ENCODE measurements at places on chromosomes 4 and X. TPM values are rescaled to one million over a fixed set of nuclear protein-coding genes. Genes with fewer than 3 reads are reported as not detected.

The HELT gene
- not detected for total RNA-seq

The ZAR1 gene
- total RNA-seq = not detected

The NSUN7 gene
- 0.25 TPM for total RNA-seq

The RHOXF2 gene
- not detected for total RNA-seq

The CYSLTR1 gene
- total RNA-seq = 4.2 TPM

The CXCL1 gene
- not detected for total RNA-seq

The ALB gene
- not detected for total RNA-seq

The ATP11C gene
- 20.4 TPM for total RNA-seq

The CSN1S1 gene
- total RNA-seq = not detected

The GUCY1A1 gene
- total RNA-seq = not detected

The SPRY1 gene
- 51.3 TPM for total RNA-seq

The NSG1 gene
- total RNA-seq = 46.8 TPM

The CFAP99 gene
- total RNA-seq = 0.11 TPM

The SH3D19 gene
- total RNA-seq = not detected

The UBE2A gene
- 73.5 TPM for total RNA-seq

DNA sequence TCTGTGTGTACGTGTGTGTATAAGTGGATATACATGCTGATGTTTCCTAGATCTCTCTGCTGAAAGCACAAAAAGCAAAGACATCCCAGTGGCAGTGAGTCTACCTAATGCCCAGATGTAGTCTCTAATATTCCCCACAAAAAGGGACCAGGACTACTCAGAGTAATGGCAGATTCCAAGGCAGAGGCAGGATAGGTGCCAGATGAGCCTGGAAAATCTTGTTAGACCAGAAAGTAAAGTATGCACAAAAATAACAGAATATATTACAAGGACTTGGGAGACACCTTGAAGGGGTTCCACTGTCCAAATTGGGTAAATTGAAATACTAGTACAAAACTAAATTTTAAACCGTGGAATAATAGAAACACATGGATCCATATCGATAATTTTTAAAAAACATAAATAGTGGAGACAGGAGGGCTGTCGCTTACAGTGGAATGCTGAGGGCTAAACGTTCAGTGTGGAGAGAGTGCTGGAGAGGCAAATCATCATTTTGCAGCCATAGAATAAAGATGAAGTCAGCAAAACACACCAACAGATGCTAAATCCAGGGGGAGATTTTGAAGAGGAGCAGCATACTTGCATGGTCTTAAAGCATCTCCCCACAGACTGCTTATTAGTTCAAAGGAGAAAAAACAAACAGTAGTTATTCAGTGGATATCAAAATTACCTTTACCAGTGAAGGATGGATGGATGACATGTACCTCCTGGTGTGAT is 123.4 kb upstream of the TSPAN5 start:
- no peak for DNase-seq

DNA sequence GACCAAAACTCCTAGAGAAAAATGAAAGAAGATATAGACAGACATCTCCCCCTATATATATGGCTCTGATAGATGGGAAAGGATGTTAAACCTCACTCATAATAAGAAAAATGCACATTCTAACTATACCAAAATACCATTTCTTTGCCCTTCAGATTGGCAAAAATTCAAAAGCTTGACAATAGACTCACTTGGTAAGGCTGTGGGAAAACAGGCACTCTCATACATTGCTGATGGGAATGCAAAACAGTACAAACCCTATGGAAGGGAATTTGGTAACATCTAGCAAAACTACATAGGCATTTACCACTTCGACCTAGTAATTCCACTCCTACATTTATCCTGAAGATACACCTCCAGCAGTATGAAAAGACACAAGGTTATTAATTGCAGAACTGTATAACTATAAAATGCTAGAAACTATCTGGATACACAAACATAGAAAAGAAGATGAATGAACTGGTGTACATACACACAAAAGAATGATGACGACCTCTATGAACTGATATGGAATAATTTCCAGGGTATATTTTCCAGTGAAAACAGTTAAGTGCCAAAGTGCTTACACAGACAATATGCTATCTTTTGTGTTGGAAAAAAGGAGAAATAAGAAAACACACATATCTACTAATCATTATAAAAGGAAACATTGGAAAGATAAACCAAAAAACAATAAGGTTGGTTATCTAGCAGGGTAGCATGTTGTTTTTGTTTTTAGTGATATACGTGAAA is 48.5 kb downstream of the WDFY3 start:
- DNase-seq = no peak

DNA sequence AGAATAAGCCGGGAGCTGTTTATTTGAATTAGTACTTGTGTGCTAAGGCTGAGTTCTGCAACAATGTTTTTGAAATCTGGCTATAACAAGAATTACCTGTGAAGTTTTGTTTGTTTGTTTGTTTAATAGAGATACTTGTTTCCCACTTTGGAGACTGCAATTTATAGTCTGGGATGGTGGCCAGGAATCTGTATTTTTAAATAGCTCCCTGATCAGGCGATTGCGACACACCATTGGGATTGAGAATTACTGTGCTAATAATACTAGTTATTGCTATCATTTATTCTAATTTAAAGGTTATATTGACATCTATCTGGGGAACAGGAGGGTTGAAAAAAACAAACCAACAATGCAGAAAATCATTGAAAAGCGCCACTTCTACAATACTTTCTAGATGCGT is 951.6 kb upstream of the TENM3 start:
- DNase-seq = no peak

DNA sequence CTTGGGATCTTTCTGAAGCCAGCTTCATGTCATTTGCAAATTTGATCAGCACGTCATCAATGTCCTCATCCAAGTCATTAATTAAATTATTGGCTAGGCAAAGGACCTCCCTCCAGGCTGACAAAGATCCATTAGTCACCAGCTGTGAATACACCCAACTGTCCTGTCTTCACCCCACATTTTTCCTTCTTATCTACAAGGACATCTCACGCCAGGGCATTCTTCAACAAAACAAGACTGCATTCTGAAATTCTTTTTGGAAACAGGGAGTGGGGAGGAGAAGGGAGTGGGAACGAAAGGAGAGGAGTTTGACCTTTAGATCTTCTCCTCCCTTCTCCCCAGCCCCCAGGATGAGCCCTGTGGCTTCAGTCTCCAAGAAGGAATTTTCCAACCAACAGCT is 32.7 kb downstream of the NLGN3 start:
- DNase-seq = no peak

- no peak for DNase-seq
These were observed 15.4 kb upstream of the KLHL2 start for GRCh38 chr4:165191814-165192499.

- no peak for DNase-seq
These were observed 500.1 kb downstream of the PCDH18 start for GRCh38 chr4:137032222-137032621.

DNA sequence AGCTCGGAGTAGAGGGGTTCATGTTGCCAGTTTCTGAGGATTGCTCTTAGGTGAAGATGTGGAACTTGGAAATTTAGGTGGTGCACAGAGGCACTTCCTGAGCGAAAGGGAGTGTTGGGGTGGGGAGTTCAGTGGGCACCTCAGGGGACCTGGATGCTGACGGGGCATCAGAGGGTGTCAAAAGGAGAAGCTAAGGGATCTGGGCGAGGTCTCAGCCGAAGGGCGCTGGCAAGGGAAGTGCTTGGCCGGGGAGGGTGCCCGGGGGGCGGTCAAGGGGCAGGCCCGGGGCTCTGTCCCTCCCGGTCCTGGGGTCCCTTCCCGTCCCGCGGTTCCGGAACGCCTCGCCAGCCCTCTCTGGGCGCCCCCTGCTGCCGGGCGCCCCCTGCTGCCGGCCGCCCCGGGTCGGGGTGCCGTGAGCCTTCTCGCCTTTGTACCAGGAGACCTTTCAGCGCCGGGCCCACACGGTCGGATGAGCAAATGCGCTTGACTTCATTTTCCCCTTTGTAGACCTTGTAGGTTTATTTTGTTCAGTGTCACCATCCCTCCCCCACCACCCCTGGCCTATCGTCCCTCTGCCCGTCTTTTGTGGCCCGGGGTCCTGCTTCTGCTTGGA is 3.0 kb upstream of the PHOX2B start:
- no peak for DNase-seq

DNA sequence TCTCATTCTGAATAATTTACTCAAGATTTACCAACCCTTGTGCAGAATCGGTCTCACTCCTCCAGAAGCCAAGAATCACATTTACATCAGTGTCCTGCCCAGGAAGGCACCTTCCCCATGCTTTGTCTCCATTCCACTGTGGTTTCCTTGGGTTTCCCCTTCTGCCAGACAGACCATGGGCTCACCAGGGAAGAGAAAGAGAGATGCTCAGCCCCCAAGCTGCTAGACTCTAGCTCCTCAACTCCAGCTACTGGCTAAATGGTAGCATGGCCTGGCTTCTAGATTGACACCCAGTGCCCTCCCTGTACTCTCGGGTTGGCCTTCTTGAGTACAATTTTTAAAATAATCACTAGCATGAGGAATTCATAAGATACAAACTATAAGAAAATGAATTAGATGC is 12.9 kb downstream of the TLR10 start:
- no peak for DNase-seq

- DNase-seq = no peak
These were observed 253.7 kb downstream of the NAP1L3 start for GRCh38 chrX:93419642-93420041.

- no peak for DNase-seq
These were observed 725.8 kb downstream of the RAPGEF2 start for GRCh38 chr4:159828687-159829086.

DNA sequence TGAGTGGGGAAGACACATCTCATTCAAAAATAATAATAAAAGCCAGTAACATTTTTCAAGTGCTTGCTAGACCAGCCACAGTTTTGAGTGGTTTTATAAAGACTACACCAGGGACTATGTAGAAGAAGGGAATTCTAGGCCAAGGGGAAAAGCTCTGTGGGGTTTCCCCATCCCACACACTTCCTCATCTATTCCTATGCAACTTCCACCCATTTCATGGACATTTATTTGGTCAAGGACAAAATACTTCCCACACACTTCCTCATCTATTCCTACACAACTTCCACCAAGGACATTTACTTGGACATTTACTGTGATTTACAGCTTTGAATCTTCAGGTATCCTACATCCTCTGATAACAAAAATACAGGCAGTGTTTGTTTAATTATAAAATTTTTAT is 86.5 kb upstream of the KLF3 start:
- no peak for DNase-seq

DNA sequence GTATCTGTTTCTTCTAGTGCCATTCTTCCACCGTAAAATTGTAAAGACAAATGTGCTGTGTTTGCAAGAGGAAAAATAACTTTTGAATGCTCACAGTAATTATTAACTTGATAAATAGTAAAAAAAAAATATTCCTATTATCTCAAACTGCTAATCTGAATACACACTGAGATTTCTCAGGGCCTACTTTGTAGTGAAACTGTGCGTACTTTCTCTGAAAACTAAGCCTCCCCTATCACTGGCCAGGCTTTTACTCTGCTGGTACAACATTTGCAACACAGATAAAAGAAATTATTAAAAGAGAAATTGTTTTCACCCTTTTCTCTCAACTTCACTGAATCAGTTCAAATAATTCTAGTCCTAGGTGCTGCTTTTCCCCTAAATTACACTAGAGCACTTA is 137.3 kb downstream of the PRDM5 start:
- DNase-seq = no peak

DNA sequence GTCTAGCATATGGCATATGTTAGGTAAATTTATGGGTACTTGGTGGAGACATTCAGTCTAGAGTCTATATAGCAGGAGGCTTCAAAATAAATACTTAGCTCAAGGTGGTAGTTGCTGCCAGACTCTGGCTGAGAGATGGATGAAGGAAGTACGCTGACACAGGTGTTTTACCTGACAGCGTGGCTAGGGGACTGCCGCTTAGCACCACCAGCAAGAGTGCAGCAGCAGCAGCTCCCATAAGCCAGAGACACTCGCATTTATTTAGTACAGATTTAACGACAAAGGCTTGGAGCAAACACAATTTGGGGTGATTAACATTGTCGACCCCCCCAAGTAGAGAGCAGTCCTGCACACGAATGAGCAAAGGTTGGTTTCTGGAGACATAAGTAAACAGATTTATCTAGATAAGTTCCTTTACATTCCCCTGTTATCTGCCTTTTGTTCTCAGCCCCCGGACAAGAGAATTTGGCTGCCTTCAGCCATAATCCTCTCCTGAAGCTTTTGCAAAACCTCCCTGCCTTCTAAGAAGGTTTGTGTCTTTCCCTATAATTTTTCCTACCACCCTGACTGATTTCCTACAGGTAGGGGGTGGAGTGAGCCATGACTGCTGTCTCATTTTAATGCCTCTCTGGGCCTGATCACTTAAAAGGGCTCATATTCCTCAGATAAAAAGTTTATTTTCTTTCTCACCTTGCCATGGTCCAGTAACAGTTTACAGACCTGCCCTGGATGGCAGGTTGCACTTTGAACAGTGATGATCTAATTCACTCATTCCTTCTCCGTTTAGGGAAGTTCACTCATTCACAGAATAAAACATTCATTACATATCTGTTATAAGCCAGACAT is 64.6 kb downstream of the RHOH start:
- no peak for DNase-seq

GRCh38 chr4:139301821-139302611 is at the start of gene NDUFC1:
Gene NDUFC1 (minus strand): TSS chr4:139302477. CDS start chr4:139295798, 6,679 bp downstream.
- peak; percentile 76 for DNase-seq

- no peak for DNase-seq
These were observed 325.0 kb downstream of the FBXO8 start for GRCh38 chr4:173958445-173958844.

DNA sequence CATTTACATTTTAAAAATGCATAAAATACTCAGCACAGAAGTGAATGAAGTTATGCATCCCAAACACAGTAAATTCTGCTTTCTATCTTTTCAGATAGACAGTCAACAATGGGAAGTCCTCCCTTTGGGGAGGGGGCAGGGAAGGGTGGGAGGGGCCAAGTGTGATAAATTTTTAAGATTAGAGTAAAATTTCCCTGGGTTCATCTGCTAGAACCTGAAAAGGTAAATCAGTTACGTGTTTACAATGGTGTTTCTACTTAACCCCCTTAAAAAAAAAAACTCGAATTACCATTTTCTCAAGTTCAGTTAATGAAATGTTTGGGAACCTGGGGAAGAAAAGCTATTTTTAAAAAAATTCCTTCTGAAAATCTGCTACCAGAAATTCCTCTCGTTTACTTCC is 9.1 kb downstream of the PITX2 start:
- no peak for DNase-seq

GRCh38 chr4:84803720-84804119 is 162.8 kb downstream of the WDFY3 start:
- no peak for DNase-seq

DNA sequence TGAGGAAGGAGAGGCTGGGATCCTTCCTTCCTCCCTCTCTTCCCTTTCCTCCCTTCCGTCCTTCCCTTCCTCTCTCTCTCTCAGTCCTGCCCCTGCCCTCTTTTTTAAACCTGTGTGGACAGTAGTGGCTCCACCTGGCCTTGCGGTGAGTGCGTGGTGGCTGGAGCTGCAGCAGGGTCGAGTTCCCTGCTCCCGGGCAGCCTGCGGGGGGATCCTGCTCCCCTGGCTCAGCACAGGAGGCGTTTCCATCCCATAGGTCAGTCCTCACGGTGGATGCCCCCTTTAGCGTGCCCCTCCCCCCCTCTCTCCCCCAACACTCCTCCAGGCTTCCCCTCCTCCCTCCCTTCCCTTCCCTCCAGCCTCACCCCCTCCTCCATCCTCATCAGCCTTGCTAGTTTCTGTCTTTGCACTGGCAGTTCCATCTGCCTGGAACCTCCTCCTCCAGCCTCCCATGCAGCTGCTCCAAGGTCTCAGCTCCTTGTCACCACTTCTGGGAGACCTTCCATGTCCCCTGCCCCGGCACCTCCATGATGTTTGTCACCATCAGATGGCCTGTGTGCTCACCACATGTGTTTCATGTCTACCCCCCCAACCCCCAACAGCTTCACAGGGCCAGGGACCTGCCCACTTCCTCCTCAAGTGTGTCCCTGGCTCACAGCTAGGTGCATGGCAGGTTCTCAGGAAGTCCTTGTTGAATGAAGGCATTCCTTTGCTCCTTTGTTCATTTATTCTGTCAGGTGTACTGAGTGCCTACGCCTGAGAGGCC is 68.4 kb downstream of the PSAPL1 start:
- no peak for DNase-seq

Measured in activated naive CD8-positive, alpha-beta T cell treated with anti-CD3 and anti-CD28 coated beads, Interleukin-2, amount 10 ng/mL, durations not matched to agents 7 days and 5 days (primary cell).